Activated naive CD8-positive, alpha-beta T cell treated with anti-CD3 and anti-CD28 coated beads for 36 hours (primary cell): ENCODE measurements at places on chromosomes 1 and 21. TPM values are rescaled to one million over a fixed set of nuclear protein-coding genes. Genes with fewer than 3 reads are reported as not detected.

The PRR9 gene
- not detected for total RNA-seq

The SPRR5 gene
- total RNA-seq: not detected

The TRIM63 gene
- total RNA-seq: not detected

The OR2L3 gene
- total RNA-seq: not detected

The FLG2 gene
- total RNA-seq: not detected

The IL12RB2 gene
- 40.2 TPM for total RNA-seq

The NES gene
- 0.04 TPM for total RNA-seq

The POU3F1 gene
- 0.10 TPM for total RNA-seq

The CCDC27 gene
- not detected for total RNA-seq

The BNIPL gene
- total RNA-seq: 0.54 TPM

The OLIG1 gene
- 0.21 TPM for total RNA-seq

DNA sequence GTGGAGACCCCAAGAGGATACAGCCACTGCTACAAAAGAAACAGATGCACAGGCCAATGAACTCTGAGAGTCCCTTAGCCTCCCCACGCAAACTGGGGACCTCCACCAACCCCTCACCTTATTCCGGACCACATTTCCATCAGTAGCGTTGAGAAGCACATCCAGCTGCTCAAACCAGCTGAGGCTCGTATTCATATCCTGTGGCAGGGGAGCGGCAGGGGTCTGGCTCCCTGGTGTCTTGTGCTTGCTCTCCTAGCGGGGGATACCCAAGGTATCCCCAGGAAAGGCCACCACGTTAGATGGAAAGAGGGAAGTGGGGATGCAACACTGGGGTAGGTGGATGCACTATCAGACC is 481 bp downstream of the CCDC163 start:
- peak; percentile 19 for DNase-seq

DNA sequence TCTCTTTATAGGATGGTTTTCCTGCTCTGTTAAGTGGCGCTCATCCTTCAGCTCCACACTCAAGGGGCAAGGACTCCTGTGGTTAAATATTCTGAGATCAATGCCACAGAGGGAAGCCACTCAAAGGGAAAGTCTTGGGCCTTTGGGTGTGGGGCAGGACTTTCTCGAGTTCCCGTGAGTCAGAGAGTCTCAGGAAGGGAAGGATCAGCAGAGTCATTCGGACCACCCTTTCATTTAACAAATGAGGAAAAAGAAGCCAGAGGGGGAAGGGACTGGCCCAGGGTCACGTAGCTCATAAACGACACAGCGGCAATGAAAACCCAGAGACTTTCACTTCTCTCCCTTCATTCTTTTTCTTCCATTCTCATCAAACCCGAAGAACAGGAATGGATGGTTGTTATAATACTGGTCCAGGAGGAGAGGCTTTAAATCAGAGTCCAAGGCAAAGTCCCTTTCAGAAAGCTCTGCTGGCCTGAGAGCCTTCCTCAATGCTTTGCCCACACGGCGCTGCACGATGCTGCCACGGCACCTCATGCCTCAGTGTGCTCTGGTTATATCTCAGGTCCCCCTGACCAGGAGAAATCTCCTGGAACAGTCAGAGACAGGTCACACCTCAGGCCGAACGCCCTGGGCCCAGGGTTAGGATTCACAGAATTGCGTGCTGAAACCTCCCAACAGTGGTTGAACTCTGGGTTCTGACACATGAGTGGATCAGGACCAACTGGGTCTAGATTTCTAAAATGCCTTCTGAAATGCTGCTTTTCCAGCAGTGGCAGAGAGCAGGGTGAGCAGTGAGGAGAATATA is 65.3 kb downstream of the TENT5C start:
- DNase-seq: no peak

GRCh38 chr21:32412162-32413014 is at the start of gene EVA1C:
Gene EVA1C (plus strand): TSS chr21:32412706. CDS start chr21:32412854, 148 bp downstream.
- DNase-seq: peak; percentile 81

GRCh38 chr1:119838236-119838635 is 27.0 kb upstream of the REG4 start:
- no peak for DNase-seq

- no peak for DNase-seq
These were observed 29.2 kb downstream of the EYA3 start for GRCh38 chr1:28058971-28059878.

- no peak for DNase-seq
These were observed 51.0 kb downstream of the PLPPR4 start for GRCh38 chr1:99315305-99315704.

- DNase-seq: peak; percentile 48
These were observed 777 bp downstream of the LRRC41 start for GRCh38 chr1:46302641-46303037.

DNA sequence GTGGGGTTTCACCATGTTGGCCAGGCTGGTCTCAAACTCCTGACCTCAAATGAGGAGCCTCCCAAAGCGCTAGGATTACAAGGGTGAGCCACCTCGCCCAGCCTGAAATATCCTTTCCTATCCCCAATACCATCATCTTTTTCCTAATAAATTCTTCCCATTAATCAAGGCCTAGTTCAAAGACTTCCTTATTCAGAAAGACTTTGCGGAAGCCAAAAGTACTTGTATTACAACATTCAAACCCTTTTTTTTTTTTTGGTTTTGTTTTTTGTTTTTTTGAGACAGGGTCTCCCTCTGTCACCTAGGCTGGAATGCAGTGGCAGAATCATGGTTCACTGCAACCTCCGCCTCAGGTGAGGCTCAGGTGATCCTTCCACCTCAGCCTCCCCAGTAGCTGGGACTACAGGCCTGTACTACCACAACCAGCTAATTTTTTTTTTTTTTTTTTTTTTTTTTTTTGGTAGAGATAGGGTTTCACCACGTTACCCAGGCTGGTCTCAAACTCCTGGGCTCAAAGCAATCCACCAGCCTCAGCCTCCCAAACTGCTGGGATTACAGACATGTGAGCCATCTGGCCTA is 7.6 kb downstream of the SLC19A2 start:
- DNase-seq: no peak

GRCh38 chr1:206513312-206514111 is 6.2 kb downstream of the RASSF5 start:
- DNase-seq: no peak

GRCh38 chr1:206445116-206445515 is 25.2 kb upstream of the IKBKE start:
- DNase-seq: no peak

- DNase-seq: no peak
These were observed 169.4 kb downstream of the GABPA start for GRCh38 chr21:25904044-25904695.

DNA sequence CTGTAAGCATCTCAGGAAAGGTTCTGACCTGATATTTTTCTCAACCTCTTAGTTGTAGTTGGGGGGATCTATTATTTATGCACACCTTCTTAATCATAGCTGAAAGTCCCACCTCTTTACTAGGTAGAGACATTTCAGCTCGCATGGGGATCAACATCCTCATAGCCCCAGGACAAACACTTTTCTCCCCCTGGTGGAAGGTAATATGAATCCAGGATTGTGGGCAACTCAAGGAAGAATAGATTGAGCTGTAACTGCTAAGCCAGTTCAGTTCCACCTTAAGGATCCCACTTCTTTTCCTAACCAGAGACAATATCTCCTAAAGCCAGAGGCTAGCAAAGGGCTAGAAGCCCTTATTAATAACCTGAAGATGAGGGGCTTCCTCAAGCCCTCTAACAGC is 25.4 kb upstream of the SMYD3 start:
- DNase-seq: no peak

DNA sequence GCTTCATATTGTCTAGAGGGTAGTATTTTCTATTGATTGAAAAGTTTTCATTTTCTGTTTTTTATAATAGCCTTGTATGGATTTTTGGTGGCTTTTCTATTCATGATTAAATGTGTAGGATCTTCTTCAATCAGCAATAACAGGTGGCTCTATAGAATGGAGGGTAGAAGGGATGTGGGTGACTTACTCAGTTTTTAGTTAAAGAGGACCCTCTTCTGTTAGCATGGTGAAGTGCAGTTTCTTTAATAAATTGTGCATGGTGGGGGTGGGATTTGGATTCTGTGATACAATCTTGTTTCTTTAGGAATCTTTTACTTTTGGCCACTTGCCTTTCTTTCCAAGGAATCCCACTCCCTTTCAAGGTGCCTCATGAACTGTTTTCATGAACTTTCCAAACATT is 64.7 kb downstream of the SLC35A3 start:
- no peak for DNase-seq

- no peak for DNase-seq
These were observed 145.4 kb upstream of the HP1BP3 start for GRCh38 chr1:20932437-20932977.

DNA sequence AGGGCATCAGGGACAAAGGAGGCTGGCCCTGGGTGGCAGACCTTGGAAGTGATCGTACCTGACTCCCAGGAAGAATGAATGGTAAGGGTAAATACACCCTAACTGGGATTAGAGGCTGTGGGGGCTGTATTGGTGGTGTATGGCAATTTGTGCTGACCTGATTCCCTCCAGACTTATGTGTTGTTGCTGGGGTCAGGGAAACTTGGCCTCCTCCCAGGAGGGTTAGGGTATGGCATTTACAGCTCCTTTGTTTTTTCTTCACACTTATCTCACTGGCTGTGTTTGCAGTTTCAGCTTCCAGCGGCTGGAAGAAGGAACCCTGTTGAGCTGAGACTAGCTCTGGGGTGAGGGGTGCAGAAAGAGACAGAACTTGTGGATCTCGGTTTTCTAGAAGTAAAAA is 8.2 kb downstream of the VANGL1 start:
- DNase-seq: no peak

DNA sequence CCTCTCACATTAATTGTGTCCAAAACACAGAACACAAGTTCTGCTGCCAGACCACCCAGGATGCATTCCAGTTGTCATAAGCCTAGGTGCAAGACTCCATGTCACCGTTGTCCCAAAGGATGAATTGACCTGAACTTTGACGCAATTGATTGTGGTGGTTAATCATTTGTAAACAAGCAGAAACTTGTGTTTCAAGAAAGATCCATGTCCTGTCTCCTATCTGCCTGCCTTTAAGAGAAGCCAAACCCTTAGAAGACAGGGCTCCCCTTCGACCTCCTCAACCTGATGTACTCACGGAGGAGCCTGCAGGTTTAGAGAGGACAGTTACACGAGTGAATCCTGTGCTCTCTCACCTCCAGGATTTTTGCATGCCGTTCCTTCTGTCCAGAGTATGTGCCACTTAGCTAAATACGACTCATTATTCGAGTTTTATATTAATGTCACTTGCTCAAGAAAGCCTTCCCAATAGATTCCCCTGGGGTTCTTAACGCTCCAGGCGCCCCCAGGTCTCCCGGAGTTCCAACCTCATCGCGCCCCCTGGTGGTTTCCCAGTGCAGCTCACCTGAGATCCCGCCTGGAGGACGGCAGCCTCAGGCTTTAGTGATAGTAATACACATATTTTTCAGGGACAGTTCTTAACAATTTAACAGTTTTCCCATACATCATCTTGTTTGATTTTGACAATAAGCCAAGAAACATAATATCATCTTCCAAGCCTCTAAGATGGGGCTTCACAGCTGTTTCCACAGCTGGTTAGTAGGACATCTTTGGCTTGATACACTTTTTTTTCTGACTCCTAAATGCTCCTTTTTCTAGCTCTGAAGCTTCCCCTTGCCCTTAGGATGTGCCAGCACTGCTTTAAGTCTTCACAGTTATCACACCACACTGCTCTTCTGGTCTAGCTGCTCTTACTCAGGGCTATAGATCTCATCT is 2.4 kb upstream of the C8B start:
- DNase-seq: peak; percentile 7

- DNase-seq: no peak
These were observed 82.8 kb downstream of the DMRTB1 start for GRCh38 chr1:53541761-53542550.

DNA sequence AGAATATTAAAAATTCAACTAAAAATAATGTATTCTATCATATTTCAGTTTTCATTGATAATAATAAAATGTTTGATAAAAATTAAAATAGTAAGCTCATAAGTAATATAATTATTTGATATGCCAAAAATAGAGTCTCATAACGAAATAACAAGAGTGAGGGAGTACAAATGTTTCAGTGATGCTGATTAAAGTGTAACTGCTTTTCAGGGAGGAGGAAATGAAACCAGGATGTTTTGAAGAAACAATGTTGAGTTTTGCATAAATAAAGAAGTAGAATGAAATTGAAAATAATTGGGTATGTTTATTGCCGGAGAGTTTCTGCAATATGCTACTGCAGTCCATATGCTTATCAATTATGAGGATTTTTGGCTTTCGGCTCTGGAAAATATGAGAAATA is 1159.8 kb upstream of the ADGRL2 start:
- DNase-seq: no peak

DNA sequence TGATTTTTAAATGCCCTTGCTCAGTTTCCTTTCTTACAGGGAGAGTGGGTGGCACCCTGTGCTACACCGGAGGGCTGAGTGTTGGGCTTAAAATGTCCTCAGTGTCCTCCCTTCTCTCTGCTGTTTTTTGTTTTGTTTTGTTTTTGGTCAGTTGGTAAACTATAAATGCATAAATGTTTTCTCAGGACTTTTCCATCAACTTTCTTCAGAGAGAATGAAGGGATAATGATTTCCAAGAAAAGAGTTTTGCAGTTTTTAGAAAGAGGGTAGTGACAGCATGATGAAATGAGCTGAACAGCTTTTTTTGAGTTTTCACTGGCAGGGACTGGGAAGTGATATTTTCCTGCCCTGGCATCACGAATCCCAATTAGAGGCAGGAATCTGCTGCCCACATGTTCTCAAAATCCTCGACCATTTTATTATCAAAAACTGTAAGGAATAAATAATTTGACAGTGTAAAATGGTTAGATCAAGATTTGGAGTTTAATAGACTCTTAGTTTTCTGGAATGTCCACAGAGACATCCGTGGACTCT is 15.2 kb downstream of the LAMC1 start:
- DNase-seq: no peak

DNA sequence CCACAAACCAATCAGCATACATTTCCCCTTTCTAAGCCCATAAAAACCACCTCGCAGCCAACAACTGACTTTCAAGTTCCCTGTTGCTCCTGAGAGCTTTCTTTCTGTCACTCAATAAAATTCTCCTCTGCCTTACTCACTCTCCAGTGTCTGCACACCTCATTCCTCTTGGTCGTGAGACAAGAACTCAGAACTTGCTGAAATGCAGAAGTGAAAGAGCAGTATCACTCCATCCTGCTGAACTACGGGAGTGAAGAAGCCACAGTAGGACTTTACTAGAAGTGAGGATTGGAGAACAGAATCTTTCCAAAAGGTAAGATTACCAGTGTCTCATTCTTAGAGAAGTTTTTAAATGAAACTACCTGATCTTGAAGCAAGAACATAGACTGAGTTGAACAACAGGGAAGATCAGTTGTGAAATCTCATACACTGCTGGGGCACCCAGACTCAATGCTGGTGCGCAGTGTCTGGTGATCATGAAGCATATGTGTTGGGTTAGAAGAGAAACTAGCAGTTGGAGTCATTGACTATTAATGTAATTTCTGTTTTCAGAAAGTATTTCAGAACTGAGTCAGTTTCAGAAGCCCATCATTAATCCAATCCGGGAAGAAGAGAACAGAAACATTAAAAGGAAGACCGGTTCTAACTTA is 726.9 kb upstream of the TMPRSS15 start:
- no peak for DNase-seq

DNA sequence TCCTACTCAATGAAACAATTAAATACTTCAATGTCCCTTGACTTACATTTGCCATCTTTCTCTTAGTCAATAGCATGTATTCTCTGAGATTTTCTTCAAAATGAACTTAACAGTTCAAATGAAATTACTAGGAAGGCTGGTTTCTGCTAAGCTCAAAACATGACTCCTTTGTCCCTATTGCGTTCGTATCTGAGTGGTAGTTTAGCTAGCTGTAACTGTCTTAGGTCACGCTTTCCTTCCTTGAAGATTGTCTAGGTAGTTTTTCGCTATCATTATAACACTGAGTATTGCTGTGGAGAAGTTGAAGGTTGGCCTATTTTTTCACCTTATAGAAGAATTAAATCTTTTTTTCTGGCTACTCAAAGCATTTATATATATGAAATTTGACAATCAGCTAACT is 1535.2 kb downstream of the PLA2G4A start:
- DNase-seq: no peak
